GOT3 (cell line): ENCODE measurements at places on chromosomes 11 and 22.
A peak's percentile ranks its signal among the peaks of the same experiment; 100 is the strongest.

DNA sequence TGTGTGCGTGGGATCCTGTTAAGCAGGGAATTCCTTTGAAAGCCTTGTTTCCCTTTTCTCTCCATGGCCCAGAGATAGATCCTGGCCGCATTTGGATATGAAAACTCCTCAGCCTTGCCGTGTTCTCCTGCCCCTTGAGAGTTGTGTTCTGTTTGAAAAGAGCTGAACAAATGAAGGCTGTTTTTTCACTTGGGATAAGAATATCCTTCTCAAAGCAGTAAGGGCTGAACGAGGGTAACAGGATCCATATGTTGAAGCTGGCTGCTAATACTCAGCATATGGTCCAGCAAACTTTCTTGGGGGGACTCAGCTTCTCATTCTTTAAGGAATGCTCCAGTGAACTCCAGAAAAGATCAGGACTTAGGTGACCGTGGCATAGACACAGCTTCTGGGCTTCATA is 114.5 kb upstream of the TTC12 start:
- no peak for DNase-seq

DNA sequence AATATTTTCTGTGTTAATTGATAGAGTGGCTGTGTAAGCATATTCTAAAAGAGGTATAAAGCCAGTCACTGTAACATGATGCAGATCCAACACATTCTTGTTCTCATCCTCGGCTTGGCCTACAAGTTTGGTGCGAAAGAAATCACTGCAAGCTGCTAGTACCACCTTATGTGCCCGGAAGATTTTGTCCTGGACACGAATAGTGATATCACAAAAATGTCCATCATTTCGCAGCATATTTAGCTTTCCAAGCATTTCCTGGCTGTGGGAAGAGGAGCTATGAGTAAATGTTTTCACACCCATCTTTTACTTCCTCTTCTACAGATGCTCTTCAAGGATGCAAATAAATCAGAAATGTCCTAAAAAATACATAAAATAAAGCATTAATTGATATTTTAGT is 53.1 kb downstream of the ZBTB44 start:
- no peak for DNase-seq

- no peak for DNase-seq
Measured at GRCh38 chr22:25941365-25941960, 199.5 kb downstream of the MYO18B start.

DNA sequence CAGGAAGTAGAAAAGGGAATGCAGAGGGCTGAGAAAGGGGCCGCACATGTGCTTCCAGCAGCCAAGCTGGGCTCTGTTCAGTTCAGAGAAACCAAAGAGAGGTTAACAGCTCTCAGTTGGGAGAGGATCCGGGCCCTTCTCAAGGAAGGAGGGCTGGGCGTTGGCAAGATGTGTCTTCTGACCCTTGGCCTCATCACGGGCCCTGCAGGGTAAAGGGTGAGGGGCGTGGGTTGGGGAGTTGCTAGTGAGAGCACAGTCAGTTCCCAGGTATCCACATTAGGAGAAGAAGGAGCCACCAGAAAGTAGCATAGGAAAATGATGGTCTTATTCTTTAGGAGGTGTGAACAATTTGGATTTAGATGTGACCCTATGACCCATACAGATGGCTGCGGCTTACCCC is 73.0 kb downstream of the OSBP2 start:
- DNase-seq = no peak

DNA sequence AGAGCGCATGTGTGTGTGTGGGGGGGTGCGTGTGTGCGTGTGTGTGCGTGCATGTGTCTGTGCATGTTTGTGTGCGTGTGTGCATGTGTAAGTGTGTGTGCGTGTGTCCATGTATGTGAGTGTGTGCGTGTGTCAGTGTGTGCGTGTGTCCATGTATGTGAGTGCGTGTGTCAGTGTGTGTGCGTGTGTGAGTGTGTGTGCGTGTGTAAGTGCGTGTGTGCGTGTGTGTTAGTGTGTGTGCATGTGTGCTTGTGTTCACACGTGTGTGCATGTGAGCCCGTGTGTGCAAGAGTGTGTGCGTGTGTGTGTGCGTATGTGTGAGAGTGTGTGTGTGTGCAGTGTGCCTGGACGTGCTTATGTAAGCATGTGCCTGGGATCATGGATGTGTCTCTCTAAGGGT is 14.7 kb upstream of the APOL6 start:
- no peak for DNase-seq

GRCh38 chr11:117219455-117219854 is 12.4 kb downstream of the PCSK7 start:
- no peak for DNase-seq

- DNase-seq = peak; percentile 30
Measured at GRCh38 chr11:70755410-70756158, 357.3 kb downstream of the CTTN start.

- no peak for DNase-seq
Measured at GRCh38 chr22:50548921-50549790, 3.5 kb downstream of the KLHDC7B start.

DNA sequence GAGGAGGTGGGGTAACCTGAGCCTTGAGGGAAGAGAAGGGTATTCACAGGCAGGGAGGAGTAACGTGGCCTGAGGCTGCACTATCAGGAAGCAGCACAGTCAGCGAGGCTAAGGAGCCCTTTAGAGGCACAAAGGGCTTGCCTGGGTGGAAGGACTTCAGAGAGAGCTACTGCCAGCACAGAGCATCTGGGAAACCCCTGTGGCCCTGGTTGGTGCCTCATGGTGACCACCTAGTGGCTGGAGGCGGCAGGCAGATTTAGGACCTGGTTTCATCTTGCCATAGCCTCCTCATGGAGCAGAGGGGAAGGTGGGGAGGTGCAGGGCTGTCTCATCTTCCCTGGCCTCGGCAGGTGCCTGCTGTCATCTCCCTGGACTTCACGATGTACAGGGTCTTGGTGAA is 64.5 kb downstream of the MPPED1 start:
- no peak for DNase-seq

DNA sequence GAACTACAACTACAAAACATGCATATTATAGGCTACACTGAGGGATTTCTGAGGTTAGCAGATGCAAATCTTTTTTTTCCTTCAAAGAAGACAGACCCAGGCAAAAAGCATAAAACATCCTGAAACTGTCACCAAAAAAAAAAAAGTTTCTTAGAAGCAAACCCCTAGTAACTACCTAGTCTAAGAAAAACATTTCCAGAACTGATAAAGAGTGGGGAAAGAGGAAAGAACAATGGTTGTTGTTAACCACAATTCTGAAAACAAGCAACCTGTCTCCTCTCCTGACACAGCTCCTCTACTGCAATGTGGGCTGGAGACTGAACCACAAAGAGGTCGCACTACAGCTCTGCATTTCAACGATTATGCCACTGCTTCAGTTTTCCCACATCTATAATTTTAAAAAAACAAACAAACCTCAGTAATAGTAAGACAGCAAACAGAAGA is 15.0 kb downstream of the DENND5A start:
- no peak for DNase-seq

- DNase-seq = no peak
Measured at GRCh38 chr22:45407793-45408192, 5.6 kb downstream of the SMC1B start.

DNA sequence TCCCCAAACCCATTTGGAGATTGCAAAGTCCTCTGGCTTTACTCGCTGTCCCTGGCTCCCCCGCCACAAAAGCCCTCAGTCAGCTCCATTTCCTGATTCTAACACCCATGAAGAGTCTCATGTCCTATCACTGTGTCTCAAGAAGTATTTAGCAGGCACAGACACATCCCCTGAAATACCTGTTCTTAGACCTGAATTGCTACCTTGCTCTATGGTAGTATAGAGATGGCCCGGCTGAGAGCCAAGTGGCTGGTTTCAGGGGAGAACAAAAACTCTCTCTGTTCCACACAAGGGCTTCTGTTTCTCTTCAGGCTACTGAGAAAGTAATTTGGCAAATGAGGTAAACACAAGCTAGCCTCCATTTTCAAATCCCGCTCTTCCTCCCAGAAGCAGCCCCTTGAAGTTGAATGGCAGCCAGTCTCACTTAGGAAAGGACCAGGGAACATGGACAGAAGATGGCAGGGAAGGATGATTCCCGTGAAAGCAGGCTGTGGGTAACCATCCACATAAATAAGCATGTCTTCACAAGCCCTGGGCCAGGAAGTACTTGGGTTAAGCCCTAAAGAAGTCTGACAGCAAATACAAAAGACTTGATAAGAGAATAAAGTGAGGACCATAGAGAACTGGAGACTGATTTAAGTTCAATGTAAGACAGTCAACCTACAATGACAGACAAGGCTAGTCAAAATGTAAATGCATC is 137.8 kb downstream of the C11orf58 start:
- DNase-seq = no peak

- no peak for DNase-seq
Measured at GRCh38 chr22:27839057-27839660, 37.6 kb upstream of the MN1 start.

DNA sequence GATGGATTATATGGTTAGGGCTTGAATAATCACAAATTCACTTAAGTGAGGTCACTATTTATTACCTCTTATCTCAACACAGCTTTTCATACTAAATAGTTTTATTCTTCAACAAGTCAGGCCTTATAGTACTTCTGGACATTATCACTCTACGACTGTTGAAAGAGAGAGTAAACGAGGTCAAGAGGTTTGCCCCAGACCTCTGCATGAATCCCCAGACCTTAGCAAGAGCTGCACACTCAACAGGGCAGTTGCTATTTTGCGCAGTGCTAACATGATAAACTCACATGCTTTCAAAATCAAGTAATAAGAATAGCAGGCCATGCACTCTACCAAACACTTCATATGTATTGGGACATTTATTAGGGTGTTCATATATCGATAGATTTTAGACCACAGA is 60.5 kb downstream of the DDI1 start:
- no peak for DNase-seq

- no peak for DNase-seq
Measured at GRCh38 chr11:86241956-86242535, 2.5 kb upstream of the EED start.

DNA sequence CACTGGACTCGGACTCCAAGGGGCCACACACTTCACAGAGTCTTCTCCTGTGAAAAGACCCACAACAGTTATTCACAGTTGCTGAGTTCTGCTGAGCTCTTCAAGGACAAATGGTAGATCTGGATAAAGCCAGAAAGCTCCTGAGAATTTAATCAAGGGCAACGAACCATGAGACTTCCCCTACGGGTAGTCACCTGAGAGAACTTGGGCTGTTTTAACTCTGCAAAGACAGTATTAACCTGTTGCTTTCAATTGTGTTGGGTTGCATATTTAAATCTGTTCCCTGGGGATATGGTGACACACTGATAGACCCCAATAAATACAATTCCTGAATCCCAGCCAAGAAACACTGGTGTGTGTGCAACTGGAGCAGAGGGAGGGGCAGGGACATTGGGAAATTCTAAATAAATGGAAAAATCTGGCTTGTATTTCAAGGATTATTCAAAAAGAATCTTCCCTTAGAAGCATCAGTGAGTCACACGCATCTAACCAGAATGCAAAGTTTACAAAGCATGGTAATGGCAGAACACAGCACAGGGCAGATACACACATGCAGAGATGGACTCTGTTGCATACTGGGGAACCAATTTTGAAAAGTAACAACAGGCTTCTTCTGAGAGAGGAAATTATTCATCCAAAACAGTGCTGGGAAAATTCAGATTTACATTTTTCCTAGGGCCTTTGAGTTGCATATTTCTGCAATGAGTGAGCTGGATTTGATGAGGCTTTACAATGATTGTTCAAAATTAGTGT is 4.0 kb downstream of the KCNJ1 start:
- no peak for DNase-seq
